ENCODE measurements at places on chromosomes 16 and 17.

- DNase-seq, result no peak
Observed at GRCh38 chr16:24753000-24753399, 23.5 kb downstream of the TNRC6A start.

DNA sequence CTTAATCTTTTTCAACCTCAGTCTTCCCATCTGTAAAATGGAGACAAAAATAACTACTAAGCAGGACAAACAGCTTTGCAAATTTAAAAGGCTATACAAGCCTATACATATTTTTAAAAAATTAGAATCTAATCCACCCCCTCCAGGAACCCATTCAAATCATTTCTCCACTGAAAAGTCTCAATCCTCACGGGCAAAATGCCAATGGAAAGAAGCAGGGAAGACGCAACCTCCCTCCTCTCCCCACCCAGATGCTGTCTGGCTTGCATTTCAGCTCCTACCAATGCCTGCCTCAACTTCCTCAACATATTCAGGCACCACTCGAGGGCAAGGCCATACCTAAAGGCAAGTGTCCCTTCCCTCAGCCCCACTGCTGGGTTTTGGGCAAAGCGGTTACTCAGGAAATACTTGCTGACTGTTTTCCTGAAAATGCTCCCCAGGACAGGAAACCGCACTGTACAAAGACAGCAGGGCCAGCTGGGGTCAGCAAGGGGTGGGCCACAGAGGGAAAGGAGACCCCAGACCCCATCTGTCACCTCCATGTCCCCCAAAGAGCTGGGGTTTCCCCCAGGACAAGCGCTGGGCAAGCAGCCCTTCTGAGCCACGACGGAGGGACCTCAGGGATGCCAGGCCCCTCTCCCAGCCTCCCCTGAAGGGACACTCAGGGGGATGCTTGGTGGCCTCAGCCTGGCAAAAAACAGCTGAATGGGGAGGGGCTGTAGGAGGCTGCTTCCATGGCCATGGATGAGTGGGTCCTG is 47.7 kb upstream of the DOC2B start:
- no peak for DNase-seq

DNA sequence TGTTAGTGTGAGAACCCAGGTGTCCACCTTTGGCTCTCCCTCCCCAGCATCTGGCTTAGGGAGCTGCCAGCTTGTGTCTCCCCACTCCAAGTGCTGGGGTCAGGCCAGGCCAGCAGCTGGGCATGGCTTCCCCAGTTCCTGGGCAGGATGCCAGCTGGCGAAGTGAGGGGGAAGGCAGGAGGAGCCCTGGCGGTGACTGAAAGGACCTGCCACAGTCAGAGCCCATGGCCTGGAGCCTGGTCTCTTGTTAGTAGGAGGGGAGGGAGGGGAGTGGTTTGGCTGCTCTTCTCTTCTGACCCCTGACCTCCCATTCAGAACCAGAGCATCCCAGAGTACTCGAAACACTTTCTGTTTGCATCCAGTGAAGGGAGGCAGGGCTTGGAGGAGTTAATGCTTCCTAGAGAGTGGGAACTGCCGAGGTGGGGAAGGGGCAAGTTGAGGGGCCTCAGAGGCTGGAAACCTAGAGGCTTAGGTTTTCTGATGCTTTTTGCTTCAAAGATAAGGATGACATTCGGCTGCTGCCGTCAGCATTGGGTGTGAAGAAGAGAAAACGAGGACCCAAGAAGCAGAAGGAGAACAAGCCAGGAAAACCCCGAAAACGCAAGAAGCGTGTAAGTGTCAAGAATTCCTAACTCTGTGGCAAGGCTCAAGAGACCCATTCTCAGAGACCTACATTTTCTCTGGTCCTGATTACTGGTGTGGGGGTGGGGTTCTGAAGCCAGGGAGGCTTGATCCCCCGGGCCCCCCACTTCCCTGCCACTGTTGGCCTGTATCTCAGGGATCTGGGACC is 772 bp downstream of the CHD3 start:
- DNase-seq, result peak; percentile 97

DNA sequence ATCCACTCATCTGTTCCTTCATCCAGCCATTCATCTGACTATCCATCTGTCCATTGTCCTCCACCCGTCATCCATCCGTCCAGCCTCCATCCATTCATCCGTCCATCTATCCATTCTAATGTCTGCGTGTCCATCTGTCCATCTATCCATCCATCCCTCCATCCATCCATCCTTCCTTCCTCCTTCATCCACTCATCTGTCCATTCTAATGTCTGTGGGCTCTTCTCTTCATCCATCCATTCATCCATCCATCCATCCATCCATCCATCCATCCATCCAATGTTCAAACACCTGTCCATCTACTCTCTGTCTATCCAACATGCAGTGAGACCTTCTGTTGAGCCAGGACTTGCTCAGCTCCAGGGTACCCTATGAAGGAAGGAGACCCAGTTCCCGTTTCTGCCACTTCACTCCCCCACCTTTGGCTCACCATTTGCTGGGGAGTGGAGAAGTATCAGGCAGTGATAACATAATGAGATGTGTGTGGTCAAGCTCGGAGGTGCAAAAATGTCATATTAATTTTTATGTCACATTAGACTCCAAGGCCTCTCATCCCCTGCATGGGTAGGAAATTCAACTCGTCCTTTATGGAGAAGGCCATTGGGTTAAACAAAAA is 36.5 kb upstream of the ADGRG1 start:
- no peak for DNase-seq

DNA sequence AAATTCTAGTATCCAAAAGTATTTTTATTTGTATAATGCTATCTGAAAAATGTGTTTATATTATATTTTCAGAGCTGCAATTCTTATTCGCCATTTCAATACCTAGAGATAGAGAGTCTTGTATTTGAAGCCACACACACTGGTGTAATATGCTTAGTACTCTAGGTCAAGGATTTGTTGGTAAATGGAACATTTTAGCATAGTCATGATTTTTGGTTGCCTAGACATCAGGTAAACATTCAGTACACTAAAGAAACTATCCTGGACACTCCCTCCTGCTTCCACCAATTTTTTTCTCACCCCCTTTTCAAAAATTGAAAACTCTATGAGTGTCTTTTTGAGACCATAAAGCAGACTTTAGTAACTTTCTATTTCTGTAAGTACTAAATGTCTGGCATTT is 20.8 kb downstream of the ABHD15 start:
- no peak for DNase-seq

- DNase-seq, result no peak
Observed at GRCh38 chr17:8426094-8426720, 9.5 kb upstream of the NDEL1 start.

- DNase-seq, result no peak
Observed at GRCh38 chr17:8609910-8610309, 20.6 kb downstream of the MYH10 start.

DNA sequence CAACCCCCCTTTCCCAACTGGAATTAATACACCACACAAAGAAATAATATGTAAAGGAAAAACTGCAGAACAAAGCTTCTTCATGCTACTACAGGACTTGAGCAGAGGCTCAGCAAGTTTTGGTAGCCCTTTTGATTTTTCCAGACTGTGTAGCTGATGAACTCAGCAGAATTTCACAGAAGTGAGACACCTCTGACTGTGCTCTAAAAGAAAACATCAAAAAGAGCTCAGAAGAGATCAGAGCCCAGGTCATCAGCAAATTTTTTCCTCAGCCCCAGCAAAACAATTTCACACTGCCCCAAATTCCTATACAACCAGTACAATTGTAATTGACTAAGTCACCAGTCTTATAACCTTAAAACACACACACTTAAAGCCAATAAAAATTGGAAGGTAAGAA is 38.0 kb downstream of the TTC19 start:
- no peak for DNase-seq

DNA sequence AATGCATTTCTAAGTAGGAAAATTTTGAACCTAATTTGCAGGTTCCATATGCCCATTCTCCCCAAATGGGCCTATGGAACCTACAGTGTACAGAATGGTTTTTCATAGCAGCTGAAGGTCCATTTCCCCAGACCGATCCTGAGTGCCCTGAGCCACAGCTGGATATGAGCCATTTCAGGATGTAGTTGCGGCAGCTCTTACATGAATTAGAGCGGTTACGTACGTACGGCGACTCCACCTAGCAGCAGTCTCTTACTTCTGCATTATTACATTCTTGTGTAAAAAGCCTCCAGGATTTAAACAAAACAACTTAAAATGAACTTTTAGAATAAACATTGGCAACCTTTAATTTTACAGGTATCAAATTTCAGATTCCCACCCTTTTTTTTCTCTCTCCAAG is 225.3 kb downstream of the SNX29 start:
- no peak for DNase-seq

DNA sequence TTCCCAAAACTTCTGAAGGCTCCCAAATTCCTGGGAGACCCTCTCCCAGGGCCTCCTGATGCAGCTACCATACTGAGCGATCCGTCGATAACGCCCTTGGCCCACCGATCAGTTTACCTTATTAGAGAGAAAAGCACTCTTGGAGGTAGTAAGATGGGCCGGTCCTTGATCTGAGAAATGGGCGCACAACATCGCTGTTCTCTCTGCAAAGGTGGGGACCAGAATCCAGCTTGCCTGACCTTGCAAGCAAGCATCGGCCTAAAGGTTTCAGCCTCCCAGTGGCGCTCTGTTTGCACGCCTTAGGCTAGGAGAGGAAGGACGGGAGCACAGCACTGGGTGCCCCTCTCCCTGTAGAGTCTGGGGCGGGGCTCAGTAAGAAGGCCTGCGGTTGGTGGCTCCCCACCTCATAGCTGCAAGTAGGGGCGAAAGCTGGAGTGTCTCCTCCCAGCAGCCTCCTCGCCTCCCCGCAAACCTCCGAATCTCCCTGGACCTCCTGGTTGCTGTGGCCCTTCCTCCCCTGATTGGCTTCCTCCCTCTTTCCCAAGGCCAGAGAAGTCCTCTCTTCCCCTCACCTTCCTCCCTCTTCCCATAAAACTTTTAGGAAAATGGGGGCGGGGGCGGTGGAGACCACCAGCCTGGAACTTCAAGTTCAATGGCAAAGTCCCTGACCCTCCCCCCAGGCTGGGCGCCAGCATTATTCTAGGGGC is at the start of gene PRAC1:
Gene PRAC1 (minus strand): TSS at position 318 of the 707 bp plus-strand sequence. CDS start 126 bp downstream, at position 192.
- no peak for DNase-seq

DNA sequence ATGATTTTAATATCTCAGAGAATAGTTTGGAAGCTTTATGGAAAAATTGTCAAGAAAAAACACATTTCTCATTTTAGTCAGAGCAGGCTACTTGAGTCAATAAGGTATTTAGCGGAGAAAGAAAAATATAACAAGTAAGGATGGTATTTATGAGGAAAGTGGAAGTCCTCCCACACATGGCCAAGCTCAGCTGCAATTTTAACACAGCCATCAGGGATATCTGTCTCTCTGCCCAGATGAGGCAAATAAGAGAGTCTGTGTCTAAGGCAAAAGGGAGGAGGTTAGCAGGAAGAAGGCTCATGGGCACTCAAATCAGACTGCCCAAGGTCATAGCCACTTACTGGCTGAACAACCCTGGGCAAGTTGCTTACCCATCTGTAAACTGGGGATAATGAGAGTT is 5.2 kb upstream of the CMTM2 start:
- no peak for DNase-seq

- DNase-seq, result peak; percentile 80
Observed at GRCh38 chr17:63529711-63530556, 6.8 kb downstream of the KCNH6 start.

GRCh38 chr16:50900391-50900942 is 158.6 kb downstream of the CYLD start:
- DNase-seq, result no peak

DNA sequence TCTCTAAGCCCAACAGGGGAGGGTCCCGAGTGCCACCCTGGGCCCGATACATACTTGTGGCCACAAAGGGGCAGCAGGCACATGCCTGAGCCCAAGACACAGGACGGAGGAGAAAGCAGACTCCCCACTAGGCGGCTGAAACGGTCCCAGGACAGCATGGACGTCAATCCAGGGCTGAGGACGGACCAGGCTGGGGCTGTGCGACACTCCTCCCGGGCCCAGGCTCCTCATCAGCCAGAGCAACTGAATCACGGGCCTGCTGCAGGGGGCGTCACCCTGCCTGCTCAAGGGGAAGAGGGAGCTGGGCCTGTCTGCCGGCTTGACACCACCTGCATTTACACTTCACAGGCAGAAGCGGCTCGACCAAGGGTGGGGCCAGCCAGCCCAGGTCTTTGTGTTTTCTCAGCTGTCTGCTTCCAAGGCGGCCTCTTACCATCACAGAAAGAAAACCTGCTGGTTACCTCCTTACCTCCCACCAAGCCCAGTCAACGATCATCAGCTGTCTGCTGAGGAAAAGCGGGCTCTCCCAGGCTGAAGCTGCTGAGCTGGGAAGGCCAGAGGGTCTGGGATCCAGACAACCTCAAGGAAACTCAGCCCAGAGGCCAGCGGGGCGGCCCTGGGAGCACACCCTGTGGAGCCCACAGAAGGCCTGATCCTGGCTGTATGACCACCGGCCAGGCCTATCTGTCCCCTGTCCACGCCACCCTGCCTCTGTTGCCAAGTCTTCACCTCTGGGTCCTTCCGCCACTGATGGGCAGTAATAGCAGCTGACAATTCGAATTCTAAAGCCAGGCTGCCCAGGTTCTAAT is 26.4 kb downstream of the KIFC3 start:
- no peak for DNase-seq

DNA sequence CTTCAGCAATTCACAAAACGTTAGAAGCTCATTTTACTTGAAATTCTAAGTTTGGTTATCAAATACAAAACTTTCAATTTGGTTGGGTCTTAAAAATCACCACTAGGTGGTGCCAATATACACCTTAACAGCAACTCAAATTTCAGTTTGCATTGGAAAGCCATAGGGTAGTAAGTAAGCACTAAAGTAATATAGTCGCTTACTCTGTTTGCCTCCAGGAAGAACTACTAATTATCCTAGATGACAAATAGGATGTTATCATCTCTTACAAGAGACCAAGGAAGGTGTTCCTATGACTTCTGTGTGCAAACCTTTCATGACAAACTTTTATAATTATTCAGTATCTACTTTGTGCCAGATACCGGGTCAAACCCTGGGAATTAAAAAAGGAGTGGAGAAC is 93.3 kb downstream of the MYO1D start:
- DNase-seq, result peak; percentile 84

DNA sequence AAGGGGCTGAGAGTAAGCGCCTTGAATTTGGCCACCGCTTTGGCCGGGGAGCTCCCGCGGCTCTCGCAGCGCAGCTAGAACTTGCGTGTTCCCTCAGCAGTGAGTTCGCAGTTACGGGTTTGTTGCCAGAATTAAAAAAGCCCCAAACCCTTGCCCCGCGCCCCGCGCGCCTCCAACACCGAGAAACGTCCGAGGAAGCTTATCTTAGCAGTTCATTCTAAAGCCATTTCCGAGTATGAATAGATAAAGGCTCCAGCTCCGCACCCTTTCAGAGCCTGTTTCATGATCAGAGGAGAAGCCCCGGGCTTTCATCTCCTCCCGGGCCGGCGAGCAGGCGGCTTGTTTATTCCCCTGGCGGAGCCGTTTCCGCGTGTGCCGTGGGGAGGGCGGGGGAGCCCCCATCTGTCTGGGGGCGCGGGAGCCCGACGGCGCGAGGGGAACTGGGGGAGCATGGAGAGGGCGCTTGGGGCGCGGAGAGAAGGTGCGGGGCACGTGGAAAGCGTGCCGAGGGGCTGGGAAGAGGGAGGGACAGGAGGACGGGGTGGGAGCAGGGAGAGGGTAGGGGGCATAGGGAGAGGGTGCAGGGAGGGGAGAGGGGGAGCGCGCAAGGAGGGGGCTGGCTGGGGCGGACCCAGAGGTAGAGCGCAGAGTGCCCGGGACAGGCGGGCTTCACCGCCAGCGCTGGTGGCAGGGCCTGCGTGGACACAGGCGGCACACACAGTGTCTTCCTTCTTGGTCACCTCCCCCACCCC is 9.9 kb downstream of the TBX4 start:
- peak; percentile 64 for DNase-seq

GRCh38 chr17:49820773-49821172 is 27.1 kb downstream of the TAC4 start:
- DNase-seq, result no peak
